ENCODE measurements at places on chromosomes 1 and 21.

DNA sequence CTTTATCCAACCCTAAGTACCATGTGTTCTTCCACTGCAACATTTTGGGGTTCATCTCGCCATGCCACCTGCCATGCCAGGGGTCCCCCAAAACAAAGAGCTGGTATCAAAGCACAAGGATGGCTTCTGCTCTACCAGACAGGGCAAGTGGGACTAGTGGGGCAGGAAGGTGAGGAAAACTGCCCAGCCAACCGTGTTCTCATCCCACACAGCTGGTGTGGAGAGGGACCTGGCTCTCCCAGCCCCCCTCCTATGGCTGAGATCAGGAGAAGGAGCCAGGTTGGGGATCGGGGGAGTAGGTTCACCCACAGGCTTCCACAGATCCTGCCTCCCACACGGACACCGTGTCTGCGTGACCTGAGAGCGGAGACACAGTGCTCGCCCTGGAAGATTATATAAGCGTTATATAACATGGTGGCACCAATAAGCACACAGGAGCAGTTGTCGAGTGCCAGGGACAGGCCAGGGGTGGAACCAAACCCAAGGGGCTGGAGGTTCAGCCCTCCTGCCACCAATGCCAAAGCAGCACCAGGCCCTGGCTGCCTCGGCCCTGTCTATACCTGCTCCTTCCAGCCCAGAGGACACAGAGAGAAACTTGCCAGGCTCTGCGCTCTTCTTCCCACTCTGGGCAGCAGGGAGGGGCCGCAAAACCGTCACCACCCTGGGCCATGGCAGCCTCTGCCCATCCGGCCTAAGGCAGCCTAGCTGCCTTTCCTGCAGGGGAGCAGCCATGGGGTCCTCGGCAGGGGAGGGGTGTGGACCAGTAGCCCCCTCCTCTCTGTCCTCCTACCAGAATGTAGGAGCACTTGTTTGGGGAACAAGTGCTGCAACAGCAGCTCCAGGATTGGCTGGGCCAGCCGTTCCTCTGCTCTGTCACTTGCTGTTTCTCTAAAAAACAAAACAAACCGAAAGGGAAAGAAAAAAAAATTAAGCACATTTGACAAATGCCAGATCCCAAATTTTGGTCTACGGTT, 43.5 kb downstream of the CD34 start:
- DNase-seq = peak; percentile 16

DNA sequence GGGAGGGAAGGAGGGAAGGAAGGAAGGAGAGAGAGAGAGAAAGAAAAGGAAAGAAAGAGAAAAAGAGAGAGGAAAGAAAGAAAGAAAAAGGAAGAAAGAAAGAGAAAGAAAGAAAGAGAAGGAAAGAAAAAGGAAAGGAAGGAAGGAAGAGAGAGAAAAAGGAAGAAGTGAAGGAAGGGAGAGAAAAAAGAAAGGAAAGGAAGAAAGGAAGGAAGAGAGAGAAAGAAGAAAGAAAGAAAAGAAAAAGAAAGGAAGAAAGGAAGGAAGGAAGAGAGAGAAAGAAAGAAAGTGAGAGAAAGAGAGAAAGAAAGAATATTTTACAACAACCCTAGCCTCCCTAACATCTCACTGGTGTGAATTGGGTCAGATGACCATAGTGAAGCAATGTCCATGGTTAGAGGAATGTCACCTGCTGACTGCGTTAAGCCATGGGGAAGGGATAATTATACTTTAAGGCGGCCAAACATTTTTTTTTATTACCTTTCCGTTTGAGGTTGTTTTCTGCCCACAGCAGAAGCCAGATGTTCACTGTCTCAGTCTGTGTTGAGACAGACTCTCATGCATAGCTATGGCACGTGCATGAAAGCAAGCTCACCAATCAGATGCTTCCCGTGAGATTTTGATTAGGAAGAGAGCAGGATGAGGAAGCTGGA, 76.4 kb downstream of the SNRPE start:
- DNase-seq = no peak

- no peak for DNase-seq
These were observed 138.5 kb downstream of the TNR start for GRCh38 chr1:175604942-175605286.

DNA sequence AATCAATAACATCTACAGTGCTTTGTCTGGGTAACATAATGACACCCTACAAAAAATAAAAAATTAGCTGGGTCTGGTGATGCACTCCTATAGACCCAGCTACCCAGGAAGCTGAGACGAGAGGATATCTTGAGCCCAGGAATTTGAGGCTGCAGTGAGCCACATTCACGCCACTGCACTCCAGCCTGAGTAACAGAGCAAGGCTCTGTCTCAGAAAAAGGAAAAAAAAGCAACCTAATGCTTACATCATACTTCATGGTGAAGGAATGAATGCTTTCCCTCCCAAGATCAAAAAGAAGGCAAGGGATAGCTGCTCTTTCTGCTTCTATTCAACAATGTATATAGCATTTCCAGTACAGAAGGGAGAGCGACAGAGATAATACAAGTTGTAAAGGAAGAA, 24.2 kb upstream of the CTTNBP2NL start:
- no peak for DNase-seq

DNA sequence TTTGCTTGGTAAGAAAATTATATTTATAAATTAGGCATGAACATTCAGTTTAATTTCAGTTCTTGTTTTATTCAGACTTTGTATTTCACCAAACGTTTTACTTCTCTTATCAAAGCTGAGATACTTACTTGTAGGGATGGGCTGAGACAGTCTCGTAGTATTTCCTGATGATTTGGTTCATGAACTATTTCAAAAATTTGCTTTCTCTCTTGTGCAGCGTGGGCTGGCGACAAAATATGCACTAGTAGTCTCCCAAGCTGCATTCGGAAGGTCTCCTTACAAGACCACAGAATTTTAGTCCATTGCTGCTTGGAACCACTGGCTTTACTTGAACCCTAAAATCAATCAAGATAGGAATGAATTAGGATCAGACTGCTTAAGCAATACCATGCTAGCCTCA, 91.7 kb upstream of the GNG4 start:
- no peak for DNase-seq

- no peak for DNase-seq
These were observed 113.7 kb upstream of the KCTD3 start for GRCh38 chr1:215453440-215453839.

GRCh38 chr21:34337741-34338140, 26.1 kb upstream of the KCNE2 start:
- DNase-seq = no peak

DNA sequence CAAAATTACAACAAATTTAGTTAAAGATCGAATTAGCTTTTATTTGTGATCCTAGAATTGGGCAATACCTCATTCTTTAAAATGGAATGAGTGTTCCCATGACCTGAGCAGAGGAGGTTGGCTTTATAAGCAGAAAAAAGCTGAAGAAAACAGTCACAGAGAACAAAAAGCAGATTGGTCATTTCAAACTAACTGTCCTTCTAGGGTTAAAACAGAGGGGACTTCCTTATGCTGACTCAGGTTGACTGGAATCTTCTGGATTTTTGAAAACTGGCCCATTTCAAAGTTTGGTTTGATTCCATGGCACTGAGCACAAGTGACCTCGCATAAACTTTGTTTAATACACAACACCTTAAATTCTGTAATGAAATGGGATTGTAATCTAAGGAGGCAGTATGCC, 17.6 kb downstream of the NFASC start:
- DNase-seq = no peak

DNA sequence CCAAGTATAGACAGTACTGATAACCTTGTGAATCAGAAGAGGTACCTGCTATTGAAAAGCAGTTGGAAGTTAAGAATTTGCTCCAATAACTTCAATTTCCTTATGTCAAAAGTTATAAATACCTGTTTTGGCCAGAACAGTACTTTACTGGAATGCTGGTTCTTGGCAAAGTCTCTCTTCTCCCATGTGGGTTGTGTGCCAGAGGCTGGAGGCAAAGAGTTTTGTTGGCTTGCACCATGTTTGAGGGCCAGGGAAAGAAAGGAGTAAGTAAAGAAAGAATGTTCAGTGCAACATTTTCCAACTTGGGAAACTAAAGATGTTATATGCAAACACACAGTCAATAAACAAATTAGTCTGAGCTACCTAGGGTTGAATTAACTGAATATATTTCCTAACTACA, 67.0 kb upstream of the DYNLT5 start:
- DNase-seq = no peak
